ENCODE measurements at places on chromosomes 3 and 15.

DNA sequence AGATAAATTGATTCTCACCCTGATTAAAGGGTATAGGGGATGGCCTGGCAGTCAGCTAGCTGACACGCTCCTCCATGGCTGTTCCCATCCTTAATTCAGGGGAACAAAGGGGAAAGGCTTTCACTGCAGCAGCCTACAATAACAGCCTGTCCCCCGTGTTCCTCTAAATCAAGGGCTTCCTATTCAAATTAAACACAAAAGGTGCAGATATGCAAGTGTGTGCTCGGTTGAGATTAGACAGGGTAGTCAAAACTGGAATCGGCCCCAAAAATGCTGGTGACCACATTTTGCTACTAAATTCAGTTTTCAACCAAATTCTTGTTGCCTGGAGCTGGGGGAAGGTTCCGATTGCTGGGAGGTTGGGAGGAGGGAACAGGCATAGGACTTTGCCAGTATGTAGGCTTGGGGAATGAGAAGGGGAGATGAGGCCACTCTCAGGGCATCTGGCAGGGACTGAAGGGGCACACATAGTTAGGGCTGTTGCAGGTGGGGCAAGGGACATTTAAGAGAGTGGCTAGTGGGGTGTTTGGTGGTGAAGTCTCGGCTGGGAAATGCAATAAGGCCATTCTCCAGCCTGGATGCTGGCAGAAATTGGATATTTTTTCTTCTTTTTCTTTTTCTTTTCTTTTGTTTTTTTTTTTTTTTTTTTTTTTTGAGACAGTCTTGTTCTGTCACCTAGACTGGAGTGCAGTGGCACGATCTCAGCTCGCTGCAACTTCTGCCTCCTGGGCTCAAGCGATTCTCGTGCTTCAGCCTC lies 32.9 kb upstream of the CTSH start:
- ATAC-seq = no peak

- ATAC-seq = no peak
These were observed 390.5 kb downstream of the GABRG3 start for GRCh38 chr15:27361438-27361837.

- ATAC-seq = no peak
These were observed 36.7 kb upstream of the SYNM start for GRCh38 chr15:99068186-99068585.

- ATAC-seq = no peak
These were observed 367.5 kb downstream of the MECOM start for GRCh38 chr3:169295912-169296570.

GRCh38 chr3:99712291-99712954 lies 74.0 kb downstream of the COL8A1 start:
- ATAC-seq = no peak

GRCh38 chr15:66631616-66632263 lies 65.9 kb upstream of the LCTL start:
- ATAC-seq = no peak

GRCh38 chr3:13192471-13193213 lies 119.4 kb upstream of the IQSEC1 start:
- ATAC-seq = no peak

DNA sequence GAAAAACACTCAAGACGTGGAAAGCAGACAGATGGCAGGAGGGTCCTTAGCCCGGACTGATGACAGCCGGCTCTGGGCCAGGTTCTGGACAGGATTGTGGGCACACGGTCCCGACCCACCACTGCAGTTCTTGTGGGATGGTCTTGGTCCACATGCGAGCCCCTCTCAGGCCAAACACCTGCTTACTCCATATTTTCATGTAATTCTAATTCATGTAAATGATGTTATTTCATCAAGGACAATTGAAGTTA lies 32.6 kb downstream of the TM2D3 start:
- no peak for ATAC-seq

GRCh38 chr3:126414406-126414805 lies 19.7 kb downstream of the CFAP100 start:
- no peak for ATAC-seq

- ATAC-seq = no peak
These were observed 124.4 kb upstream of the TOPAZ1 start for GRCh38 chr3:44117239-44117638.

DNA sequence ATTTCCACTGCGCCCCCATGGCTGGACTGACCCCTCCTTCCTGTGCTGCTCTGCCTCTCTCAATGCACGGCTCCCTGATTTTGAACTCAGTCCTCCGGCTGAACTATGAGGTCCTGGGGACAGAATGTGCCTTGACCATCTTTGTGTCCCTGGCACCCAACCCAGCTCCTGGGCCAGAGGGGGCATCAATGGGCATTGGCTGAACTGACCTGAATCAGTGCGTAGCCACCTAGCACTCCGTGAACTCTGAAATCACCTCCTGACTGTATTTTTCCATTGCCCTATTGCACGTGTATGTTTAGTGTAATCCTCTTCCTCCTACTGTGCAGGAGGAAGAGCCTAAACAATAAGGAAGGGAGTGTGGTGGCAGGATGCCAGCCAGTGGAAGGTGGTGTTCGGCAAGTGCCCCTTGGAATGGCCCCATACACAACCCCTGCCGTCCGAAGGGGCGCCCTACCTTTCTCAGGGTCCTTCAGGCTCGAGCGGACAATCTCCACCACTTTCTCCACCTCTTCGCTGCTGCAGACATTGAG lies 33.5 kb downstream of the BDH1 start:
- ATAC-seq = no peak

DNA sequence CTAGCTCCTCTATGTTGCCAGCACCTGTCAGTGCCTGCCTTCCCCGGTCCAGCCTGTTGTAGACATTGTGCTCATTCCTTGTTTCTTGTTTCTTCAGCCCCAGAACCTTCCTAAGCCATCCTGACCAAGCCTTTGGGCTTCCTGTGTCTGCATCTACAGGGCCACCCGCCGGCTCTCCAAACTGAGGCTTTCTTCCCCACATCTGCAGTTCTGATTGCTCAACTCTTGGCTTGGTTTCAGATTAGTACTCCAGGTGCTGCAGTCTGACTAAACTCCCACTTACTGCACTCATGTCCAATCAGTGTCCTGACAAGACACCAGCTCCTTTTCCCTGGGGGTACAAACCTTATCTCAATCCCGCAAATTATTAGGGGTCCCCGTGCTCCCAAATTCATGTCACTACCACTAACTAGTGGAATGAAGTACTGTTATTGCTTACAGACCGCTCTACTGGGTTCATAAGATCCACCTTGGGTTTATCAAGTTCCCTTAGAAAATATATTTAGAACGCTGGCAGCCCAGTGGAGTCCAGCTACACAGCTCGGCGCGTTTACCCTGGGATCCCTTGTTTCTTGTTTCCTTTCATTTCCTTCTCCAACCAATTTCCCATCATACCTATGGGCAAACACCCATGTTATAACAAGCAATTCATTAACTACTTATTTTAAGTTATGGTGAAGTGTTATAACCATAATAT lies 114.2 kb upstream of the TJP1 start:
- no peak for ATAC-seq

DNA sequence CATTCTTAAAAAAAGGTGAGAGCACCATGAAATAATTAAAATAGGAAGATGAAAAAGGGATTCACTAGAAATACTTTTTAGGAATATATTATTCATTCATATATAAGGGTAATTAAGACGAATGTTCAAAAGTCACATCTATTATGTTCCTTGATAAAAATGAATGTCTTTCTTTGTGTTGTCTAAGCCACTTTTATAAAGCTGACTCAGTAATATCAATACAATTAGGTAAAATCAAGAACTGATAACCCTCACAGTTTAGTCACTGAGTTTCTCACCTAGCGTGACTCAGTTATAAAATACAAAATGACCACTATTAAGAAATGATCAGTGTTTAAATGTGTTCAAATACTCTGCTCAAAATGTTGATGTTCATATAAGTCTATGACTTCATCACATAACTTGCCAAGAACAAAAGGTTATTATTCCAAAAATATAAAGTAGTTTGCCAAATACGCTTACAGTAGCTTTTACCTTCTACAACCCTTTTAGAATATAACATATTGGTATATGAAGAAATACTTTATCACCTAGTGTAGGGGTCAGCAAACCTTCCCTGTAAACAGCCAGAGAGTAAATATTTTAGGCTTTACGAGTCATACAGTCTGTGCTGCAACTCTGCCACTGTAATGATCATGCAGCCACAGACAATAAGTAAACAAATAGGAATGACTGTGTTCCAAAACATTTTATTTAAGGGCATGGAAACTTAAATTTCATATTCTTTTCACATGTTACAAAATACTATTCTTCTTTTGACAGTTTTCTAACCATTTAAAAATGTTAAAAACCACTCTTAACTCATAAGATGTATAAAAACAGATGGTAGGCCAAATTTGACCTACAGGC lies 369.8 kb downstream of the TBC1D5 start:
- no peak for ATAC-seq

DNA sequence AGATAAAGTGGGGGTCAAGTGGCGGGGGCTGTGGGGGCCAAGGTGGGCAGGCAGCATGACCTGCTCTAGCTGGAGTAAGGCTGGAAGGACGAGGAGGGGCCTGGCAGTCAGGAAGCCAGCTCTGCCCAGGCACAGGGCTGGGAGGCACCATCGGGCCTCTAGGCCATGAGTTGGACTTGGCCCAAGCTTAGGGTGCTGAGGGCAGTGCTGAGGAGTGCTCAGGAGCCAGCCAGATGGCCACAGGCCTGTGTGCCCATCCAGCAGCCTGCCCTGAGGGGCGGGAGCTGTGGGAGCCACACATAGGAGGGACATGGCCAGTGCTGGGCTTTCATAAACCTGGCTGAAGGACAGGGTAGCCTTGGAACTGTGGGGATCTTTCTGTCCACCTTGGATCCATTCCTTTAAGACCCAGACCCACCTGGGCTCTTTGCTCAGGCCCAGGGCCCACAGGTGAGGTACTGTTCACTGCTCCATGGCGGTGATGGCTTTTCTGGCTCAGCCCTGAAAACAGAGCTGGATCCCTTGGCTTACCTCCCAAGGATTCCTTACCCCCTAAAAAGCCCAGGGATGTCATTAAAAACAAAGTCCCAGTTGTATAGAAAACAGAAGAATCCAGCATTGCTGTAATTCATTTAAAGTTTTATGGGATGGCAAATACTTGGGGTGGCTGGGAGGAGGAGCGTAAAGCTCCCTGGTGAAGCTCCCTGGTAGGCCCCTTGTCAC lies 137.0 kb downstream of the DNAJB8 start:
- ATAC-seq = no peak

DNA sequence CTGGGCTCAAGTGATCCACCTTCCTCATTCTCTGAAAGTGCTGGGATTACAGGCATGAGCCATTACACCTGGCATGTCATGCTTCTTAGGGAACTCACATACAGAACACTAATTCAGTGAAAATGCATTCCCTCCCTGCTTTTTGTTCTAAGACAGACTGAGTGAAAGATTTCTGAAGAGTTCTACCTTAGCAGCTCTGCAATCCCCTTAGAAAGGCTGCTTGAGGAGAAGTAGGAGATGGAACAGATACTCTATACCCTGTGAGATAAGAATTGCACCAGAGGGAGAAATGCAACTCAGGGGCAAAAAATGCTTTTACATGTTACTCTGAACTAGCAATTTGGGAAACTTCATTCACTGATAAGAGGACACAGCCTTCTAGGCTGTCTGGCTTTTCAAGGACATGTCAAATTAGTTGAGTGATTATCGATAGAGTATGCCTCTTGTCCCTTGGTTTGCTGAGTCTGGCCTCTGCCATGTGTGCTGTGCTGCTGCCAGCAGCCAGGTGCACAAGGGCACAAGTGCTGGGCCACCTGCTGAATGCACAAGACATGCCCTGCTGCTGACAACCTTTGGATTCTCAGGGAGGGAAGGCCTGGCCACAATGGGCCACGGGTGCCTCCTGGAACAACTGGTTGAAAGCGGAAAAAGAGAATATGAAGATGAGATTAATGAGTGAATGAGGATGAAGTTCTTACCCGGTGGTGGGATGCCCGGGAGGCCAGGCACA lies 17.8 kb downstream of the UQCC5 start:
- ATAC-seq = no peak

- ATAC-seq = no peak
These were observed 25.1 kb downstream of the SLC24A5 start for GRCh38 chr15:48145923-48146322.

DNA sequence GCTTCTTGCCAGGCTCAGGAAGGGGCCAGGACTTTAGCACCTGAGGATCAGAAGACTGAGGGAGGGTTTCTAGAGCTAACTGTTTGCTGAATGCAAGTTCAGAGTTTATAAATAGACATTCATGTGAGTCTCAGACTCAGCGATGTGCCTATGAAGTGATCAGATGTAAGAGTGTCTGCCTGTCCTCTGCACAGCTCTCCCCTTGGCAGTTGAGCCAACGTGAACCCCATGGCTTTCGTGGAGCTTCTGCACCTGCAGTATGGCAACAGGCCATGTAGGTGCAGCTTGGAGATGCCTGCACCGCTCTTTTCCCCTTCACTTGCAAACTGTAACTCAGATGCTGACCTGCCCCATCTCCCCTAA lies 141.9 kb downstream of the CHDH start:
- ATAC-seq = no peak

DNA sequence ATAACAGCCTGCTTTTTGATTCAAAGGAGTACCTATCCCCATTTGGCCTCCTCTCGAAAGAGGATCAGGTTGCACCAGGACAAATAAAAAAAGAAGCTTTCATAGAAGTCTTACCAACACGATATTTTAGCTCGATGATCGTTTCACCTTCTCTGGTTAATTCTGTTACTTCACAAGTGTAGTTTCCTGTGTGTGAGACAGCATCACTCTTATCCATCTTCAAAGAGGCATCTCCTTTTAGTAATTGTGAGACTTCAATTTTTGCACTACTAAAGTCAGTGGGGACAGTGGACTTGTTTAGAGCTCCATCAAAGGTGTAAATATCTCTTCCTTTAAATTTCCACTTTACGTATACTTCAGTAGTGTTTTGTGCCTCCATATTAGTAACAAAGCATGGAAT lies 11.0 kb downstream of the CD47 start:
- peak; percentile 30 for ATAC-seq

- ATAC-seq = no peak
These were observed 25.9 kb downstream of the MAP6D1 start for GRCh38 chr3:183799461-183799860.

- ATAC-seq = no peak
These were observed 181.3 kb downstream of the ISL2 start for GRCh38 chr15:76517910-76518309.

GRCh38 chr15:31495281-31495680 lies 168.6 kb downstream of the KLF13 start:
- no peak for ATAC-seq

DNA sequence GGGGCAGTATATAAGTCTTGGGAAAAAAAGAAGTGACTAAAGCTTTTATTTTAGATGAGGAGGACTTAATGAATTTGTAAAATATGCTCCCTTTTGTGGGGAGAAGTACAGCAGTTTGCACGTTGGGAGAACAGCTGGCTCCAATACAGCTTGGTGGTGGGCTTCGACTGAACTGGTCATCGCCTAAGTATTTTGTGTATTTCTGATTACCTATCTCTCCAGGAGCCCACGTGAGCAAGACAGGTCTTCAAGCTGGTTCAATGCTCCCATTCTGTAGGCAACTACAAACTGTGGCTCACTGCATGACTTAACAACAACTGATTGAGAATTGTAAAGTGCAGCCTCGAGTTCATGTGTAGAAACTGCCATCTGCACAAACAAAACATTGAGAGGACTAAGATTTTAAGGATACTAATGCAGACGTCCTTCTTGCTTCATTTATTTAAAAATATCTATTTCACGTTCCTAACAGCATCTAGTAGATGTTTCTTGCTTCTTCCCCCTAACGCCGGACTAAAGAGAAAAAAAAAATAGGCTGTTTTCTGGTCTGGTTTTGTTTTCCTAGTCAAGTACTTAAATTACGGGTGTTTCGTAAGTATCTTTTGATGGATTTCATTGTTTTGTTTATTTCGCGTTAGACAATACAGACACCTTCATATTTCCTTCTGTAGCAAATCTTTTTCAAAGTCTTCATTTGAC lies 1.4 kb upstream of the GREM1 start:
- ATAC-seq = no peak

- ATAC-seq = no peak
These were observed 87.3 kb downstream of the DHX30 start for GRCh38 chr3:47890126-47890827.

- ATAC-seq = no peak
These were observed 41.9 kb upstream of the XRN1 start for GRCh38 chr3:142489572-142490323.

Data from activated CD4-positive, CD25-positive, alpha-beta regulatory T cell treated with anti-CD3 and anti-CD28 coated beads, Interleukin-2, amount 50 U/mL, for 24 hours (primary cell).